Panc1 (cell line): ENCODE measurements at places on chromosomes 5 and 9. TPM values are rescaled to one million over a fixed set of nuclear protein-coding genes. Genes with fewer than 3 reads are reported as not detected.

Gene CXCL14
- total RNA-seq, result not detected

Gene SPINK6
- total RNA-seq, result not detected

Gene IL5
- not detected for total RNA-seq

Gene PCDHGA11
- total RNA-seq, result 0.39 TPM

Gene CACNA1B
- total RNA-seq, result 0.49 TPM

Gene NEUROG1
- total RNA-seq, result not detected

Gene LAMC3
- 16.4 TPM for total RNA-seq

Gene FOXI1
- 0.44 TPM for total RNA-seq

Gene BRINP1
- total RNA-seq, result not detected

Gene PRELID1
- 275 TPM for total RNA-seq

Gene LCN1
- not detected for total RNA-seq

Gene KIAA0825
- 1.6 TPM for total RNA-seq

Gene AMACR
- 20.6 TPM for total RNA-seq

Gene OCLN
- total RNA-seq, result 102 TPM

Gene DMRT3
- total RNA-seq, result not detected

Gene PCDHGC5
- 0.36 TPM for total RNA-seq

DNA sequence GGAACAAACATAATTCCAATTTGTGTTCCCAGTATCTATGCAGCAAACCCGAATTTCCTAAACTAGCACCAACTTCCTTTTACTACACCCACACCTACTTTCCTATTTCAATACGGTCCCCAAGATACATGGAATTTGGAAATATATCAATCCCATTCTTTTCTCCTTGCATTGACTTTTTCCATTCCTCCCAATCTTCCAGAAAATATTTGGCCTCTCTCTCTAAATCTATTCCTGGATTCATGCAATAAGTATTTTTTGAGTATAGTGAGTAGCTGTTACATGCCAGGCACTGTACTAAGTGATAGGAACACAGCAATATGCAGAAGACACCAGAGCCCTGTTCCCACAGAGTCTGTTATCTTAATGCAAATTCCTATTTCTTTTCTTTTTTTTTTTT lies 216.2 kb upstream of the PIK3R1 start:
- no peaks in the 10 kb centered on the region for H3K4me1 ChIP-seq
- no peak for DNase-seq
- no peaks in the 10 kb centered on the region for H3K27me3 ChIP-seq
- no peak overlapping the region for H3K4me3 ChIP-seq

- peaks cover 12% of the 10 kb centered on the region for H3K4me1 ChIP-seq
- DNase-seq, result no peak
- peak overlapping the region; percentile 82 for H3K27ac ChIP-seq
These were observed 432 bp downstream of the STARD4 start for GRCh38 chr5:111511831-111512374.

GRCh38 chr5:159100782-159101646 lies 1.3 kb upstream of the EBF1 start:
- peaks cover under 1% of the 10 kb centered on the region for H3K4me1 ChIP-seq
- no peaks in the 10 kb centered on the region for H3K36me3 ChIP-seq
- DNase-seq, result no peak
- peak overlapping the region; percentile 45; the same call in 1 of the 2 replicates for H3K4me3 ChIP-seq

GRCh38 chr5:151028717-151029116 lies 8.3 kb downstream of the GPX3 start:
- H3K4me3 ChIP-seq, result no peak overlapping the region
- no peaks in the 10 kb centered on the region; the same call in 1 of the 2 replicates for H3K36me3 ChIP-seq
- DNase-seq, result no peak

- peak; percentile 18 for DNase-seq
- H3K4me1 ChIP-seq, result no peaks in the 10 kb centered on the region
- no peaks in the 10 kb centered on the region for H3K36me3 ChIP-seq
- H3K4me3 ChIP-seq, result no peak overlapping the region
- no peaks in the 10 kb centered on the region for H3K27me3 ChIP-seq
These were observed 72.8 kb downstream of the PSAT1 start for GRCh38 chr9:78369639-78370219.

GRCh38 chr5:119746984-119747383 lies 117.6 kb downstream of the FAM170A start:
- no peak overlapping the region for H3K27ac ChIP-seq
- no peaks in the 10 kb centered on the region for H3K27me3 ChIP-seq
- no peaks in the 10 kb centered on the region for H3K4me1 ChIP-seq
- no peak for DNase-seq
- no peak overlapping the region for H3K4me3 ChIP-seq

DNA sequence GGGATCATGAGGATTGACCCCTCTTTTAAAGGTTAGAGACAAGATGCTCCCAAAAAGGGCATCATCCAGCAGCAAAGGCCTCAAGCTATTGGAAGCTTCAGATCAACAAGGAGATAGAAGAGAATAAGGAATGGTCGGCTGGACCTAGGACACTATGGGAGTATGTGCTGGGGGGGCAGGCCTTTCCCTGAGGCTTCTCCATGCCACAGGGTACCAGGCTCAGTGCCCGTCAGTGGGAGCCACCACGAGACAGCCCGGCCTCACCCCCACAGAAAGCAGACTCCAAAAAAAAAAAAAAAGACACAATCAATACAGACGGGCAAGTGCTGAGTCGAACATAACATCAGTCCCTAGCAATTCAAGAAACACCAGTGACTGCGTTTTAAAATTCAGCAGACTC lies 117.4 kb downstream of the KLHL3 start:
- DNase-seq, result no peak
- no peak overlapping the region for H3K27ac ChIP-seq
- H3K4me1 ChIP-seq, result no peaks in the 10 kb centered on the region

DNA sequence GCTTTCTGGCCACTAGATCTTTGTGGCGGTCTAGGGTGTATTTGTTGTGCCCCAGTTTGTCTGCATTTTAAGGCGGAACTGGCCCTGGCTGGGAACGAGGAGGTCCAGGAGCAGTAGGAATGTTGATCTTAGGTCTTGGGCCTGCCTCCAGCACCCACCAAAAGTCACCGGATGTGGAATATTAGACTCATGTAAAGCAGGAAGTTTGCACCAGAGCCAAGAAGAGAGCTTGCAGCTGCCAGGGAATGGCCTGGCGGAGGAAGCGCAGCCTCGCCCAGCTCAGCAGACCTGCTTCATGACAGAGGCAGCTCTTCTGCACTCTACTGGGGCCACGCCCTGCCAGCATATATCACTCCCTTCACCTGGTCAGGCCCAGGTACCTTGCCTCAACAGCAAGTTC lies 3.3 kb downstream of the GPX3 start:
- no peaks in the 10 kb centered on the region for H3K27me3 ChIP-seq
- H3K36me3 ChIP-seq, result no peaks in the 10 kb centered on the region
- H3K4me3 ChIP-seq, result no peak overlapping the region
- 0 out of 2 replicates have a peak, but pooled peaks cover 2% of the 10 kb centered on the region for H3K4me1 ChIP-seq
- no peak for DNase-seq

GRCh38 chr5:141135030-141135717 lies at the start of gene PCDHB5:
Gene PCDHB5 (plus strand): TSS chr5:141135206. CDS start chr5:141135435, 229 bp downstream.
- H3K4me3 ChIP-seq, result no peak within 1 kb of the TSS
- no peaks in the 10 kb centered on the region for H3K36me3 ChIP-seq
- DNase-seq, result no peak

DNA sequence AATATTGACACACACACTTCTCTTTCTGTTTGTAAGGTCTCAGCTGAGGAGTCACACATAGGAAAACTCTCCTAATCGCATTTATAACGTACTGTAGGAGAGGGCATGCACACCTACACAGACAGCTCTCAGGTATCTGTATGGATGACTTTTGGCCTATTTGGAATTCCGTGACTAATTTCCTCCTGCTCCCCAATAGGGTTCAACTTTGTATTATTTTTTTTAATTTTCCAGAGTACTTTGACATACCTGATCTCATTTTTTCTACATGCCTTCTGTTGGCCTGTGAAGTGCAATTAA lies 195.9 kb downstream of the ARHGAP26 start:
- no peaks in the 10 kb centered on the region for H3K27me3 ChIP-seq
- no peaks in the 10 kb centered on the region for H3K4me1 ChIP-seq
- no peak for DNase-seq

DNA sequence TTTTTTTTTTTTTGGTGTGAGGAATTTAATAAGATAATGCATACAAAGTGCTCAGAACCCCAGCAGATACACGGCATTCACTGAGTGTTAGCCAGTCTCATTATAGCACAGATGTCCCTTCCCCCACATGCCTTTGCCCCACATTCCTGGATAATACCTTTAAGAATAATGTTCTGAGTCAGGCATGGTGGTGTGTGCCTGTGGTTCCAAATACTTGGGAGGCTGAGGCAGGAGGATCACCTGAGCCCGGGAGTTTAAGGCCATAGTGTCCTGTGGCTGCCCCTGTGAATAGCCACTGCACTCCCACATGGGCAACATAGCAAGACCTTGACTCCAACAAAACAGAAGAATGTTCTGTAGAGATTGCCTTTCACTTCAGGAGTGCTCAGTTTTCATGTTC lies 24.2 kb upstream of the ANKRD18A start:
- H3K36me3 ChIP-seq, result no peaks in the 10 kb centered on the region
- no peak for DNase-seq
- H3K4me3 ChIP-seq, result no peak overlapping the region
- no peaks in the 10 kb centered on the region for H3K27me3 ChIP-seq
- H3K4me1 ChIP-seq, result no peaks in the 10 kb centered on the region; the same call in 1 of the 2 replicates

- peak; percentile 33 for DNase-seq
- H3K27me3 ChIP-seq, result no peaks in the 10 kb centered on the region
- H3K4me1 ChIP-seq, result peaks cover 6% of the 10 kb centered on the region
- peak within 1 kb of the TSS; percentile 87 for H3K4me3 ChIP-seq
- peak within 1 kb of the TSS; percentile 89 for H3K27ac ChIP-seq
These were observed at the start of the genes ENTR1 and PMPCA for GRCh38 chr9:136410500-136411287. Gene ENTR1 (minus strand): TSS chr9:136410614. CDS start chr9:136410397, 217 bp downstream. Gene PMPCA (plus strand): TSS chr9:136410658. CDS start chr9:136410669, 11 bp downstream.

- H3K36me3 ChIP-seq, result no peaks in the 10 kb centered on the region
- no peak for DNase-seq
- no peaks in the 10 kb centered on the region for H3K4me1 ChIP-seq
These were observed 60.6 kb downstream of the SLC1A3 start for GRCh38 chr5:36666986-36667385.

- H3K4me1 ChIP-seq, result no peaks in the 10 kb centered on the region
- no peaks in the 10 kb centered on the region for H3K36me3 ChIP-seq
- H3K27me3 ChIP-seq, result no peaks in the 10 kb centered on the region
- H3K4me3 ChIP-seq, result no peak overlapping the region
These were observed 88.2 kb downstream of the NREP start for GRCh38 chr5:111668477-111669414.

DNA sequence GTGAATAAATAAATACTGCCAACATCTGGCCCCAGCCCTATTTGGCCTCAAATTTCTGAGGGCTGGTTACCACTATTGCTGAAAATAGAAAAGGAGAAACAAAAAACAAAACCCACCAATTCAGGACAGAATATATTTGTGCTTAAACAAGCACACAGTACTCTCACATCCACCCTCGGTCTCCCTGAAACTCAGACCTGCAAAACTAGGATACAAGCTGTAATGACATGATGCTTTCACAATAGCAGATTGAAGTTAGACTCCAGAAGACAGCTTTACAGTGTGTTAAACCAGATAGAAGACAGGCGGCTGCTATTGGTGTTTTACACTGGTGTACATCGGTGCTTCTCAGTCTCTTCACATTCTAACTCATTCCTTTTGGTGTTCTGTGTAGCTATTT lies 214.9 kb upstream of the DMRT1 start:
- H3K27me3 ChIP-seq, result no peaks in the 10 kb centered on the region
- H3K36me3 ChIP-seq, result no peaks in the 10 kb centered on the region
- no peak overlapping the region for H3K27ac ChIP-seq
- no peak for DNase-seq
- no peaks in the 10 kb centered on the region for H3K4me1 ChIP-seq
- H3K4me3 ChIP-seq, result no peak overlapping the region

GRCh38 chr9:123276551-123276950 lies 8.2 kb upstream of the STRBP start:
- H3K4me1 ChIP-seq, result no peaks in the 10 kb centered on the region
- no peaks in the 10 kb centered on the region for H3K27me3 ChIP-seq
- DNase-seq, result no peak
- no peaks in the 10 kb centered on the region for H3K36me3 ChIP-seq

DNA sequence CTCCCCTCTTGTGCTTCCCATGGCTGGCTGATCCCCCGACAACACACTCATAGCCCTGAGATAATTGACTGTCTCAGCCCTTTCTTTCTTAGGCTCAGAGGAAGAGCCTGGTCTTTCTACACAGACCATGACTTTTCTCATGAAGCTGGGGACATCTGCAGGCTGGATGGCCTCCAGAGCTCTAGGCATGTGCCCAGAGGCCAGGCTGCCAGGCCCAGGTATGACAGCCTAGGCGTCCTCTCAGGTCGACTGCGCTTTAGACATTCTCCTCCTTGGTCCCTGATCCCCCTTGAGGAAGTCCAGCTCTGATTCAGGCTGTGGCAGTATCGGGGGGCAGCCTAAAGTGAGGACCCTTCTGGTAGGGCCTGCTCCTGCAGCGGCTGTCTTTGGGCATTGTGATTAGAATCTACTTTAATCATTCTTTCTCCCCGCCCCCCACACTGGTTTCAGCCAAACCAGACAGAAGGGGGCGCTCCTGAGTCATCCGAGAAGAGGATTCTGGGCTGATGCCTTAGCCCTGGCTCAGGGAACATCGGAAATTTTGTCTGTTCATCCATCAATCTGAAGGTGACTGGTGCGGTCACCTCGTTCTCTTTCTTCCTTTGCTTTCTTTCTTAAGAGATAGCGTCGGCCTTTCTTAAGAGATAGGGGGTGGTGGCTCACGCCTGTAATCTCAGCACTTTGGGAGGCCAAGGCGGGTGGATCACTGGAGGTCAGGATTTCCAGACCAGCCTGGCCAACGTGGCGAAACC lies 66.5 kb upstream of the HSPA9 start:
- no peak overlapping the region for H3K4me3 ChIP-seq
- H3K4me1 ChIP-seq, result no peaks in the 10 kb centered on the region
- H3K27me3 ChIP-seq, result peaks cover 2% of the 10 kb centered on the region; the same call in 1 of the 2 replicates
- peak; percentile 27 for DNase-seq

- no peaks in the 10 kb centered on the region for H3K36me3 ChIP-seq
- no peak overlapping the region for H3K27ac ChIP-seq
- H3K27me3 ChIP-seq, result no peaks in the 10 kb centered on the region
- H3K4me3 ChIP-seq, result no peak overlapping the region
These were observed 94.1 kb upstream of the RANBP6 start for GRCh38 chr9:6109571-6109970.

DNA sequence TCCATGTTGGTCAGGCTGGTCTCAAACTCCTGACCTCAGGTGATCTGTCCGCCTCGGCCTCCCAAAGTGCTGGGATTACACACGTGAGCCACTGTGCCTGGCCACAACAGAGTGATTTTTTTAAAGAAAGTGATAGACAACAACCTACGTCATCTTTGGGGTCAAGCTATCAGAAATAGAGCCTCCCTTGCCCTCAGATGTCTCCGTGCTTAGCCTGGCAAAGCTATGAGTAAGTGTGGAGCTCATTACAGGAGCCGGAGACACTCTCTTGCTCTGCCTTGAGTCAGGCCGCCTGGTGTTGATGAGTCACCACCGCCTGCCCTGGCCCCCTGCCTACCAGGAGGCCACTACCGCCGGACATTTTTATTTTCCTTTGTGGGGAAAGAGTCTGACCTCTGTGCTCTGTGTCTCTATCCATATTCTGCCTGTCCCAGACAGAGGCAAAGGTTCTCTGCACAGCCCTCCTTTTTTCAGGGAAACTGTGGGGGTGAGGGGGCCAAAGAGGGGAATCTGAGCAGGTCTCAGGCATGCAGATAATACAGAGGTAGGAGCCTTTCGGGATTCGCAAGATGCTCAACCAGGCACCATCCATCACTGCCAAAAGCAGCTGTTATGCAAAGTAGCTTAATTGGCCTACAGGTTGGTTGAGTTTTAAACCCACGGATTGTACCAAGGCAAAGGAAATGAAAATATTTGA lies 123.7 kb upstream of the CPEB4 start:
- no peaks in the 10 kb centered on the region for H3K27me3 ChIP-seq
- H3K27ac ChIP-seq, result peak overlapping the region; percentile 69
- H3K36me3 ChIP-seq, result no peaks in the 10 kb centered on the region
- peak; percentile 88 for DNase-seq
- peaks cover 13% of the 10 kb centered on the region for H3K4me1 ChIP-seq

GRCh38 chr9:86706391-86706790 lies 240.9 kb downstream of the GAS1 start:
- no peak overlapping the region for H3K27ac ChIP-seq
- no peak for DNase-seq
- no peaks in the 10 kb centered on the region for H3K27me3 ChIP-seq
- no peaks in the 10 kb centered on the region for H3K36me3 ChIP-seq
- H3K4me3 ChIP-seq, result no peak overlapping the region
